Activated CD4-positive, alpha-beta T cell treated with anti-CD3 and anti-CD28 coated beads for 36 hours (primary cell): ENCODE measurements at places on chromosomes 11 and 22. TPM values are rescaled to one million over a fixed set of nuclear protein-coding genes. Genes with fewer than 3 reads are reported as not detected.

DNA sequence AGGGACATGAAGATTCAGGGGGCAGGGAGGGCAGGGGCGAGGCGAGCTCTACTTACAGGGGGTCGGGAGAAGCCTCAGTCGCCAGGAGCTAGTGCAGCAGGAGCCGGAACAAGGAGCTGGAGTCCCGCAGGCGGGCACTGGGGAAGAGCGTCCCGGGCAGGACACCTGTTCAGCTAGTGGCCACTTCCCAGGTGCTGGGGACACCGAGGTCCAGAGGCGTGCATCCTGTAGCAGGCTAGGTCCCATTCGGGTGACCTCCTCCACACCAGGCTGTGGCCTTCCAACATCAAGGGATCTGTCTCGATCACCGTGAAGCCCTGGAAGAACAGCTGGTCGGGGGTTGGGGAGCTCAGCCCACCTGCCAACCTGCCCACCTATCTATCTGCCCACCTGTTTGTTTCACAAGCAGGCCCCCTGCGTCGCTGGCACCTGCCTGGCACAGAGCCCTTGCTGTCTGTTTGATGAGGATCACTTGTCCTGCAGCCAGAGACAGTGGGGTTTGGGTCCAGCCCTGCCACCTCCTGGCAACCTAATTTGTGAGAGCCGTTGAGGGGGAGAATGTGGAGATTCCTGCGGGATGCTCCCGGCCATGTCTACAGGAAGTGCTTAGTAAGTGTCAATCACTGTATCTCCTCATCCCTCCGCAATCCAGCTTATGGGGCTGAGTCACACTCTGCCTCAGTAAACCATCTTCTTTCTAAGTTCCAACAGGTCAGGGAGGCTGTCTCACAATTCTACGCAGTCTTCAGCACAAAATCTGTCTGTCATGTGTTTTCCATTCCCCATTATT is 940.9 kb downstream of the BRD1 start:
- no peak overlapping the region for H3K4me3 ChIP-seq
- peaks cover 10% of the 10 kb centered on the region for H3K27me3 ChIP-seq
- H3K4me1 ChIP-seq = no peaks in the 10 kb centered on the region
- no peak overlapping the region for H3K27ac ChIP-seq
- H3K36me3 ChIP-seq = no peaks in the 10 kb centered on the region

DNA sequence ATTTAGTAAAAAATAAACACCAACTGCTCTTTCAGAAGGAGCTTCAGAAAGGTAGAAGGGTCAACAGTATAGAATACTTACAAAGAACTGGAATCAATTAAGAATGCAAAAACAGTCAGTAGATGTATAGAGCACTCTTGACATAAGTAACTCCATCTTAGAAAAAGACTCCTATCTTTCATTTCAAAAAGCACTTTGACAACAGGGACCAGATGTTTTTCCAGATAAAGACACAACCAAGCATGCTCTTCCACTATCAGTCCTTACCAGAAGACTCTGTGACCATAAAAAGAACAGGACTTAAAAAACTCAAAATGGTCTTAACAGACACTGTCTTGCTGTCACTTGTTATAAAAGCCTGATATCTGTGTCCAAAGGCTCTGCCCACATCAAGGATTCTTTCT is 5.2 kb downstream of the SLC25A17 start:
- no peak overlapping the region for H3K4me3 ChIP-seq
- H3K4me1 ChIP-seq = peaks cover 30% of the 10 kb centered on the region
- H3K36me3 ChIP-seq = peaks cover 30% of the 10 kb centered on the region
- no peaks in the 10 kb centered on the region for H3K27me3 ChIP-seq

GRCh38 chr11:68315171-68315920 is 3.0 kb downstream of the LRP5 start:
- H3K27ac ChIP-seq = no peak overlapping the region
- H3K27me3 ChIP-seq = peaks cover 5% of the 10 kb centered on the region
- H3K4me3 ChIP-seq = peak overlapping the region; percentile 84

DNA sequence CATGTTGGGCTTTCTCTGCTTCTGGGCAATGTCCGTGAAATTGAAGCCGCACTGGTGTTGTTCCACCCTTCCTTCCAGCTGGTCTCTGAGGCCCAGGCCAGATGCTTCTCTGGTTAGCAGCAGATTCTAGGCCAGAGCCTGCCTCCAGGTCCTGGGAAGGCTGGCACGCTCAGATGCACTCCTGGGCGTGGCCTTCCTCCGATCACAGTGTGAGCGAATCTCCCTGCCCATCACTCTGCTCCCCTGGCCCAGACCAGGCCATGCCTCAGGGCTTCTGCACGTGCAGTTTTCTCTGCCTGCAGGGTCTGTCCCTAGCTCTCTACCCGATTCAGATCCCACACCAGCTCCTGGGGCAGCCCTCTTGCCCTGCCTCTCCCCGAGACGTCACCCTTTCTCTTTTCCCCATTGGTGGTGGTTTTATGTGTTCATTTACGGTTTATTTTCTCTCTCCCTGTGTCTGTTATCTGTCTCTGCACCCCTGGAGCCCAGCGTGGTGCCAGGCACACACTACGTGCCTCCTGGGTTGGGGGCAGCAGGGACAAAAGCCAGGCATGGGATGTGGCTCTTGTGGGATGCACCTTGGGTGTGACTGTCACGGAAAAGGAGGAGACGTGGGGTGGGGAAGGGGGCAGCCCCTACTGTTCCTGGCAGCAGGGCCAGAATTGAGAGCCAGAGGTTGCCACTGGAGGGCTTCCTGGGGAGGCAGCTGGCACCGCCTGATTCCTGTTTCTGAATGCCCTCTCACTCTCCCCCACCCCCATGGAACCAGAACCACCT is 66.0 kb downstream of the KCNQ1 start:
- H3K4me1 ChIP-seq = no peaks in the 10 kb centered on the region
- no peaks in the 10 kb centered on the region for H3K27me3 ChIP-seq
- no peak for DNase-seq
- H3K36me3 ChIP-seq = no peaks in the 10 kb centered on the region

Gene E2F8
- total RNA-seq = 18.0 TPM

GRCh38 chr22:32957200-32957803 is 100.9 kb downstream of the SYN3 start:
- no peak overlapping the region for H3K27ac ChIP-seq
- no peaks in the 10 kb centered on the region for H3K4me1 ChIP-seq
- no peak overlapping the region for H3K4me3 ChIP-seq
- DNase-seq = no peak
- H3K36me3 ChIP-seq = no peaks in the 10 kb centered on the region

Gene TIRAP
- total RNA-seq = 5.3 TPM

Gene MEI1
- total RNA-seq = 36.8 TPM

Gene PSMC3
- total RNA-seq = 147 TPM

Gene MS4A1
- total RNA-seq = not detected

DNA sequence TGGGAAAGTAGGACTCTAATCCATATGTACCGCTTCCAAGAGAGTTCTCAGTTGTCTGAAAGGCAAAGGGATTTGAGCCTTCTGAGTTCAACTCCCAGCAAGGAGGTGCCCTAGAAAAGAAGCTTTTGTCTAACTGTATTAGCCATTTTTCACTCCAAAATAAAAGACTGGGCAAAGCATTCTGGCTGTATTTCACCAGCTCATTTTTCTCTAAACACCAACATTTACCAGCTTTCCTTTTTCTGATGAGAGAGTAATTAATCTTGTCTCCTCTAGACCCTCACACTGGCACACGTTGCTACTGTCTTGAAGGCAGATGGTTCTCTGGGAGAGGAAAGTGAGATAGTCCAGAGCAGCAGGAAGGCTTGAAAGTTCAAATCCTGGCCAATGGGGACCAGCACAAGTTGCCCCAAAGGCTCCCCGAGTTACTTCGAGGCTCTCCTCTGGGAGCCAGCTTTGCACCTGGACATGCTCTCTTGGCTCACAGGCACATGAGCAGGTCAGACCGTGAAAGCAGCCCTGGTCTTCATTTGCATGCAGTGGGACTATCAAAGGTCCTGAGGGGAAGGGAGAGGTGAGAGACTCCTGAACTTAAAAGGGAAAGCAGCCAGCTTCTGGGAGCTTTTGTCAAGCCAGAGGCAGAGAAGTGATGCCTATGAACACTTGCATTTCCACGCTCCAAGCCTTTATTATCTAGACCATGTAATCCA is 100.0 kb downstream of the NTM start:
- no peaks in the 10 kb centered on the region for H3K36me3 ChIP-seq
- H3K4me1 ChIP-seq = no peaks in the 10 kb centered on the region

Gene PGA5
- total RNA-seq = not detected

GRCh38 chr11:113417428-113417827 is 29.8 kb downstream of the ANKK1 start:
- H3K36me3 ChIP-seq = no peaks in the 10 kb centered on the region
- H3K4me1 ChIP-seq = no peaks in the 10 kb centered on the region
- no peak overlapping the region for H3K4me3 ChIP-seq
- H3K27me3 ChIP-seq = peaks cover 4% of the 10 kb centered on the region

DNA sequence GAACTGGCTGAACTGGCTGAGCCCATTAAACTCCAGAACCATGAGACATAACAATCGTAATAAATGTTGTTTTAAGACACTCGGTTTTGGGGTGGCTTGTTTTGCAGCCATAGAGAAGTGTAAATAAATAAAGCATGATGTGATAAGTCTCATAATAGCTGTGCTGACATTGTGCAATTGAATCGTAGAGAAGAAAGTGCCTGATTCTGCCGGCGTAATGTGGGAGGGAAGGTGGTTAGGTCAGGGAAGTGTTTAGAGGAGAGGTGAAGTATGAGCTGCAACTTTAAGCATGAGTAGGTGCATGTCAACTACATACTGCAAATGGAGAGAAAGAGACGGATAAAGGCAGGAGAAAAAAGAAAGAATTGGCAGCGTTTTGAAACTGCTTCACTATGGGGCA is 217.1 kb downstream of the BLID start:
- DNase-seq = no peak
- H3K27ac ChIP-seq = no peak overlapping the region
- H3K36me3 ChIP-seq = no peaks in the 10 kb centered on the region
- H3K4me1 ChIP-seq = no peaks in the 10 kb centered on the region
- no peak overlapping the region for H3K4me3 ChIP-seq

GRCh38 chr11:46306296-46306853 is 28.9 kb downstream of the CREB3L1 start:
- DNase-seq = no peak
- H3K4me1 ChIP-seq = peaks cover 5% of the 10 kb centered on the region
- H3K27ac ChIP-seq = no peak overlapping the region
- H3K36me3 ChIP-seq = no peaks in the 10 kb centered on the region

Gene KRTAP5-11
- total RNA-seq = not detected

DNA sequence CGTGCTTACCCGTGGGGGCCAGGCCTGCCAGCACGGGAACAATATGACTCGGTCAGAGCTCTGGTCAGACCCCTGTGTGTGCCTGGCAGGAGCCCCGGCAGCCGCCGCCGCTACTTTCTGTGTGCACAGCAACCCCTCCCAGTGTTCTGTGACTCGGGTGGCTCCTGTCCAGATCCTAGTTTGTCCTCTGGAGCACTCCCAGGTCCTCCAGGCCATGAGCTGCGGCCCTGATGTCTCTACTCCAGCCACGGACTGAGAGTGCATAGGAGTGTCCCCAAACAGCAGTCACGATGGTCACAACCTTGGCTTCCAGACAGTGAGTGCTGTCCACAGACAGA is 3.2 kb downstream of the NDUFS8 start:
- DNase-seq = no peak
- peak overlapping the region; percentile 31 for H3K27ac ChIP-seq
- peaks cover 33% of the 10 kb centered on the region for H3K4me1 ChIP-seq
- peaks cover 6% of the 10 kb centered on the region for H3K36me3 ChIP-seq
- no peak overlapping the region for H3K4me3 ChIP-seq

- H3K27me3 ChIP-seq = peaks cover 9% of the 10 kb centered on the region
- H3K36me3 ChIP-seq = no peaks in the 10 kb centered on the region
- peaks cover 4% of the 10 kb centered on the region for H3K4me1 ChIP-seq
- H3K27ac ChIP-seq = no peak overlapping the region
- no peak overlapping the region for H3K4me3 ChIP-seq
Measured at GRCh38 chr11:7892059-7892699, 38.9 kb downstream of the OR10A6 start.

Gene LRRC74B
- total RNA-seq = not detected

DNA sequence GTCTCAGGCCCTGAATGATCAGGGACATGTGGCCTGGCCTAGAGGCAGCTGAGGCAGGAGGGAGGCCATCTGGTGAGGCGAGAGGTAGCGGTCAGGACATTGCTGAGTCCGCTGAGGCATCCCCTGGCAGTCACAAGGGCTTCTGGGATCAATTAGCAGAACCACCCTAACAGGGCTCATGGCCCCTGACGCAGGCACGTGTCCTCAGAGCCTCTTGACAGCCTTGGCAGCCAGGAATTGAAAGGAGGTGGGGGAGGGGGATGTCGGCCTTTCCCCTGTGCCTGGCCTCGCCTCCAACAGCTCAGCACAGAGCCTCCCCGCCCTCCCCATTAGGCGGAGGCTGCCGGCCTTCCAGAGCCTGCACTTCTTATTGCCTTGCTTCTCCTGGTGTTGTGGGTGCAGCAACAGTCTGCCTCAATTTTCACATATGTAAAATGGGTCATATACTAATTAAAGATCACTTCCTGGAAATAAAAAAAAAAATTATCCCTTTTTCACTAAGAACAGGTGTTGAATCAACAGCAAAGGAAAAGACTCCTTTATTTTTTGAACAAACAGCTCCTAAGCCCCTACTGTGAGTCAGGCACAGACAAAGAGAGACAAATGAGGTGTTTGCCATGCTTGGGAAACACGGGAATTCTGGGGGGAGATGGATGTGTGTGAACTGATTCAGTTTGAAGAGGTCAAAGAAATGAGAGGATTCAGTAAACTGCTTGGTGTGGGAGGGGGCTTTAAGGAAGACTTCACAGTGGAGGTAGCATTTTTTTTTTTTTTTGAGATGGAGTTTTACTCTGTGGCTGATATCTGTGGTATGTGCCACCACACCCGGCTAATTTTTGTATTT is 55.3 kb downstream of the NFAM1 start:
- DNase-seq = no peak
- no peaks in the 10 kb centered on the region for H3K27me3 ChIP-seq
- H3K4me1 ChIP-seq = peaks cover 2% of the 10 kb centered on the region

DNA sequence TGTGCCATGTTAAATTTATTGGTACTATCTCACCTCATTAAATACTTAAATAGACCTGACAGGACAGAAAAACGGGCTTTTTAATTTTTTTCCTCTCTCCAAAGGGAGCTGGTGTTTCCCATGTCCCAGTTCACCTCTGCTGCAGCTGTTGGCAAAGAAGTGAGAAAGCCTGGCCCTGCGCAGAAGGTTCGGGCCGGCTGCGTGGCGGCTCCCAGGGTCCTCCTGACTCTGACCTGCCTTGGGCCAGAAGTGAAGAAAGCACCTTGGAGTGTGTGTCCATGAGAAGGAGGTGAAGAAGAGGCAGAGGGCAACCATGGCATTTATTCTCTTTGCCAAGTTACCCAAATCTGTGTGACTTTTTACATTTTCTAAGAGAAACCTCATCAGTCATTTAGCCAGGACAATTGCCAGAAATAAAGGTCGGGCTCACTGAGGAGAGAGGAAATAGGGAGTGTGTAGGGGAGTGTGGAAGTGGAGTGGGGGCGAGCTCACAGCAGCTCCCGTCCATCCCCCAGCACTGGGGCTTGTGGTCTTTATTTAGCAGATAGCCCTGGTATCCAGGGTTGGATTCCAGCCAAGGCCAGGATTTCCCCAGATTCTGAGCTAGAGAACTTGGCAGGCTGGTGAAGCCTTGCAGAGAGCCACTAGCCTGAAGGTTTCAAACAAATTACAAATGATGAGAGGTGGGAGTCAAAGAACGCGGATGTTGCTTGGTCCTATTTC is 102.4 kb upstream of the CADM1 start:
- no peak for DNase-seq
- no peaks in the 10 kb centered on the region for H3K36me3 ChIP-seq
- H3K27ac ChIP-seq = no peak overlapping the region
- H3K4me1 ChIP-seq = no peaks in the 10 kb centered on the region
